ENCODE measurements at places on chromosomes 2 and 18.

GRCh38 chr2:239316562-239317465 is 84.0 kb downstream of the HDAC4 start:
- DNase-seq = peak; percentile 70

DNA sequence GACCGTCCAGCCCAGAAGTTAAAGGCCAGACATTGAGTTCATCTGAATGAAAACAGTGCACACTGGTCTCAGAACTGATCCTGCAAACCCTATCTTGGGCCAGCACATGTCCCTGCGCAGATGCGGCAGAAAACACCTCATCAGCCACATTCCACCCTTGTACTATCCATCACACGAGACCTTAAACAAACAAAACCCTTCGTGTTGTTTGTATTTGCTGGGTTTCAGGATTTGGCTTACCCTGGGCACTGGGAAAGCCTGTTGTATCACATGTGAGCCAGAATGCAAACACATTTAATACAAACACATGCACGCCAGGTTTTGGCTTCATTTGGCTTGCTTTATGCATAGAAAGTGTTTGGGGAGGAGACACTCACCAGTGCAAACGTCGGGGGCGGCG is 12.5 kb downstream of the WIPF1 start:
- no peak for DNase-seq

DNA sequence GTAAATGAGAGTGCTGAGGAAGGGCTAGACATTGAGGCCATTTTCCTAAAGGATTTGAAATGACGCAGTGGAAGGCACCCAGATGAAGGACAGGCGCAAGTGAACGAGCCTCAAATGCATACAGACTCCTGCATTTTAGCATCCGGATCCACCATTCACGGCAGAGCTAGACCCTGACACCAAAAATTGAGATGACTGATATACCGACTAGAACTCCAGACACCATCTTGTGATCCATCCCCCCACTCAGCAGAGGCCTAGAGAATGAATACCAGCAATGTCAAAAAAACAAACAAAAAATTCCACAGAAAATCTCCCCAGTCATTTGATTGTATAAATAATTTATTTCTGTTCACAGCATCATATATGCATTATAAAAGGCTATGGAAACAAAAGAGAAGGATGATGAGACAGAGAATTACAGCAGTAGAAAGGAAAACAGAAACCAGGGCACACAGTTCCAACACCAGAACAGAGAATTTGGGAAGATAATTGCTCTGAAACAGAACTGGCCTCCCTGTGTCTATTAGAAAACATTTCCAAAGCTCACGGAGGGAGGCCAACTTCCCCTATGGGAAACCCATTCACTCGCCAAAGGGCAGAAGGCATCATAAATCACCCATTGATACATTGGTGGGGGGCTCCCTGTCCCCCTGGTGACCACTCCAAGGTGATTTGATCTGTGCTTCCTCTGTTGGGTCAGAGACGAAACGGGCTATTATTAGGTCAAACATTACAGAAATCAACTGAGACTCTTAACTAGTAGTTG is 4.0 kb downstream of the ARL4C start:
- DNase-seq = no peak

DNA sequence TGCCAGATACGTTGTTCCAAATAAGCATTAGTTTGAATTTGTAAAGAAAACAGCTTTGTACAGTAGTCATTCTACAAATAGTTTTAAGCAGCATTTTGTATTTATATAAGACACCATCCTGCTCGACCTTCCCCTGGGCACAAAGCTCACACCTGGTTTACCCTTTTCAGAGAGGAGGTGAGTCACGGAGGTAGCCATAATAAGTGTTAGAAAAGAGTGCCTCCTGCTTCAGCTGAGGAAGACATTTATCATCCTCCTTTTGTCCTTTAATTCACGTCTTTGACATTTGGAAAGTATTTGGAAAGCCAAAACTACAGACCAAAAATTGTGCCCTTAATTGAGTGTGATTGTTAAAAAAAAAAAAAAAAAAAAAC is 6.8 kb downstream of the RAB12 start:
- peak; percentile 45 for DNase-seq

GRCh38 chr2:96207073-96207773 is 1.4 kb downstream of the STARD7 start:
- DNase-seq = no peak

DNA sequence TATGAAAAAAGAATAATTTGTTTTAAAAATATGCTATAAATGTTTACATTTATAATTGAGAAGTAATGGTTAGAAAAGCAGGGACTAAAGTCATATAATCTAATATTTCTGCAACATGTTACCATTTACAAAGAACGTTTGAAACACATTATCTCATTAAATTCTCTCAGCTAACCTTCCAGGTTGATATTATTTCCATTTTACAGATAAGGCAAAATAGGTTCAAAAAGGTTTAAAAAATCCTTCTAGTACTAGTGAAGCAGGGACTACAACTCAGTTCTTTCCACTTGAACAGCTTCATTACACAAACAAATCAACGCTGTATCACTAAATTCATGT is 875 bp downstream of the FASTKD1 start:
- DNase-seq = peak; percentile 12

GRCh38 chr18:33467531-33467930 is 27.0 kb upstream of the CCDC178 start:
- peak; percentile 65 for DNase-seq

- peak; percentile 47 for DNase-seq
Measured at GRCh38 chr2:61538920-61539520, 864 bp upstream of the XPO1 start.

DNA sequence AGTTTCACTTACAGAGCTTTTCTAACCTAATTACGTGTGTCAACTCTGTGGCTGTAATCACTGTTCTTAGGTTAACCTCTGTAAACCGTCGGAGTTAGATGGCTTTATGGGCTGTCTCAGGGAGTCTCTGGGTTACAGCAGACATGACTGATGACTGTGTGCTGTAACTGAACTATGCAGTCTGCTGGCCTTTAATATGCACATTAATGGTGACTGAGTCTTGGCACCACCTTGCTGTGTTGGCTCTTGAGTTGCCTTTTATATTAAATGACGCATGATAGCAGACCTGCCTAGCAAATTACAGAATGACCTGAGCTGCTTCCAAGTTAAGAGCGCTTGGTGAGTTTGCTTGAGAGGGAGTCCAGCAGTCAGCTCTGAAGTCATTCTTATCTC is 90.1 kb downstream of the ACKR3 start:
- peak; percentile 60 for DNase-seq

DNA sequence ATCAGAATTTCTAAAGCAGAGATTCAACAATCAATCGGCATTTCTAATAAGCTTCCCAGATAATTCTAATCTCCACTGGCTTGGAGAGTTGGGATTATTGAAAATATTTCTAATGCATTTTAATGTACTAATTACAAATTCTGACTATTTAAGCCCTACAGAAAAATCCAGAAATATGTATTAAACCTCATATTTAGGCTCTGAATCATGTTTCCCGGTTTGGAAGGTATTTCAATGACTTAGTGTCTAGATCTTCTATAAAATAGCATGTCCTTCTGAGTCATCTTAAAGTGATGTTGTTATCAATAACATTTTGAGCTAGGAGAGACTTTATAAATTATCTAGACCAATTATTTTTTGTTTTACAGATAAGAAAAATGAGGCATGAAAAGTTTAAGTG is 258.8 kb upstream of the NRXN1 start:
- peak; percentile 75 for DNase-seq

DNA sequence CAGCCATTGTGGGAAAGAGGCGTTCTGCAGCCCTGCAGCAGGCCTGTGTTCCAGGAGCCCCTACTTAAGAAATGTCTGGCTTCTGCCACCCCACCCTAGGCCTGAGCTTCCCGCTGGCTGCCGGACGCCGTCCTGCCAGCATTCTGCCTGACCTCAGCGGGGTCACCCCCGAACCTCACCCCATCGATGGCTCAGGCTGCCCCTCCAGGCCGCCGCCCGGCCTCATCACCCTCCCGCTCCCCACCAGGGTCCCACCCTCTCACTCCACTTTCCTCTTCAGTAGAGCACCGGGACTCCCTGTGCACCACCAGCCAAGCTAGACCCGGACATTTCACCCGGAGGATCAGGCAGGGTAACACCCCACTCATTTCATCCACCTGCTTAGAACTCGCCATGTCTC is 73.6 kb upstream of the SALL3 start:
- DNase-seq = no peak

- no peak for DNase-seq
Measured at GRCh38 chr2:9018109-9018508, 14.6 kb upstream of the MBOAT2 start.

GRCh38 chr2:88765154-88765888 is 73.8 kb downstream of the RPIA start:
- DNase-seq = peak; percentile 6

DNA sequence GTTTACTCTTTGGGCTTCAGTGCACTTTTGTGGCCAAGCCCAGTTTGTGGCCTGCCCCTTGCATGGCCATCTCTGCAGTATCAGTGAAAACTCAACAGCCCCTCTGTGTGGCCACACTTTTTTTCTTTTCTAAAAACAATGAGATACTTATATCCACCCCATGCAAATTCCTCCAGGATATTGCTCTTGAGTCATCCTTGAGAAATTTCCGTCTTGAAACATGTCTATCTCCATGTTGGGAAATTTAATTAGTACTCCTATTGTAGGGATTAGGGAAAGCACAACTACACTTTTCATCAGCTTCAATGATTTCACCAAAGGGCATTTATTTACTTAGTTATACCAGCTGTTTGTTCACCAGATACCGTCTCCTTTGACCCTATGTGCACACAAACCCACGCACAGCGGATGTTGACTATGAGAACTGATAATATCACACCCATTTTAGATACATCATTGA is 993.1 kb downstream of the TSN start:
- peak; percentile 62 for DNase-seq

DNA sequence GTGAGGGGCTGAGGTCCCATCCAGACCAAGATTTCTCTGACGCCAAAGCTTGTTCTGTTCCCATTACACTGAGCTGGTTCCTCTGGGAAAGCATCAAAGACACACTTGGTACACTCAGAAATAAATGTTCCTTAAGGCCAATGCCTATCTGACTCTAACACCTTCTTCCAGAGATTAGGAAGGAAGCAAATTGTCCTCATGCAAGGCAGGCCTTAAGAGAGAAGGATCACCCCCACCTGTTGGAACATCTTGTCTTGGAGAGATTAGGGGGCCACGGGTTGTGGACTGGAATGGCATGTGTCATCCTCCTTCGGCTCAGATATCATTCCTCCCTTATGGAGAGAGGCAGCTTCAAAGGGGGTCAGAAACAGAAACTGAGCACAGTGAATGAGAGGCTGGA is 100.2 kb downstream of the ANKRD44 start:
- DNase-seq = no peak

DNA sequence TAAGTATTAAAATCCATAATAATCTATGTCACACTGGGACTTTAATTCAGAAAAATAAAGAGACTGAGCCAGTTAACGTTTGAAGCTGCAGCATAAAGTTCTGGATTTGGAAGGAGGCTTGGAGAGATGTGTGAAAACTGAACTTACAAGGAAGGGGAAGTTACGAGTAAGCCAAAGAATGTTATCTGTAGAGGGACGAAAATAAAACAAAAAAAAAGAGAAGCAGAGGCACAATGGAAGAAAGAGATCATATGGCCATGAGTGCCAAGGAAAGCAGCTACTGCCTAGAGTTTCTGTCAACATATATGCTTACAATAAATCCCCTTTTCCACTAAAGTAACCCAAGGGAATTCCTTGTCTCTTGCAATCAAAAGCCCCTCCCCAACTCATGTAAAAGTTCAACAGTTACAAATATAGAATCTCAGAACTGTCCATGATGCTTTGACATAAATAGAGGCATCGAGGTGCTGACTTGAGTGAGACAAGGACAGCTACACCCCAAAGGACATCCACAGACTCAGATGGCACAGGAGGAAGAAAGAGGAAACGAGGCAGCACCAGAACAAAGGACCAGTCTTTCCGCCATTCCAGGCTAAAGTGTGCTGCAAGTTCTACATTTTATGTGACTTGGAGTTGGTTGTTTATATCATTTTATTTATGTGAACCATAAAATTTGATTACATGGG is 16.1 kb upstream of the ARL5A start:
- no peak for DNase-seq

- no peak for DNase-seq
Measured at GRCh38 chr2:218819093-218819492, 12.5 kb downstream of the PRKAG3 start.

DNA sequence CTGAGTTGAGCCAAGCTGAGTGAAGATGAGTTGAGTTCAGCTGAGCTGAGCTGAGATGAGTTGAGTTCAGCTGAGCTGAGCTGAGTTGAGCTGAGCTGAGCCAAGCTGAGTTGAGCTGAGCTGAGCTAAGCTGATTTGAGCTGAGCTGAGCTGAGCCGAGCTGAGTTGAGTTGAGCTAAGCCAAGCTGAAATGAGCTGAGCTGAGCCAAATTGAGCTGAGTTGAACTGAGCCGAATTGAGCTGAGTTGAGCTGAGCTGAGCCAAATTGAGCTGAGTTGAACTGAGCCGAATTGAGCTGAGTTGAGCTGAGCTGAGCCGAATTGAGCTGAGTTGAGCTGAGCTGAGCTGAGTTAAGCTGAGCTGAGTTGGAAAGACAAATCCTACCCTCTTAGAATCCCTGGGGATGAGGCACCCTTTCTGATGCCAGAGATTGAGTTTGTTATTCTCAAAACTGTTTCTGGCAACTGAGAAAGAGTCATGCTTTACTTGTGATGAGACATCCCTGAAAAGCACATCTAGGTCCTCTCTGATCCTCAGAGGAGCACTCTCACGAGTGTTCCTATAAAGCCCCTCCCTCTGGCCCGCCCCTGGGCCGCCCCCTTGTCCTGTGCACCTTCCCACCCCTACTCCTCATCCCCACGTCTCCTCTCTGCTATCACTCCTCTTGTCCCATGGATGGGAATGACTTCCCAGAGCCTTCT is 116.5 kb downstream of the MCFD2 start:
- no peak for DNase-seq

- DNase-seq = no peak
Measured at GRCh38 chr2:83051538-83052170, 1407.4 kb downstream of the SUCLG1 start.

GRCh38 chr2:39683022-39683699 is 17.4 kb downstream of the TMEM178A start:
- no peak for DNase-seq

GRCh38 chr2:10345813-10346212 is 43.1 kb downstream of the HPCAL1 start:
- no peak for DNase-seq

- DNase-seq = no peak
Measured at GRCh38 chr18:7924616-7925015, 357.5 kb downstream of the PTPRM start.

DNA sequence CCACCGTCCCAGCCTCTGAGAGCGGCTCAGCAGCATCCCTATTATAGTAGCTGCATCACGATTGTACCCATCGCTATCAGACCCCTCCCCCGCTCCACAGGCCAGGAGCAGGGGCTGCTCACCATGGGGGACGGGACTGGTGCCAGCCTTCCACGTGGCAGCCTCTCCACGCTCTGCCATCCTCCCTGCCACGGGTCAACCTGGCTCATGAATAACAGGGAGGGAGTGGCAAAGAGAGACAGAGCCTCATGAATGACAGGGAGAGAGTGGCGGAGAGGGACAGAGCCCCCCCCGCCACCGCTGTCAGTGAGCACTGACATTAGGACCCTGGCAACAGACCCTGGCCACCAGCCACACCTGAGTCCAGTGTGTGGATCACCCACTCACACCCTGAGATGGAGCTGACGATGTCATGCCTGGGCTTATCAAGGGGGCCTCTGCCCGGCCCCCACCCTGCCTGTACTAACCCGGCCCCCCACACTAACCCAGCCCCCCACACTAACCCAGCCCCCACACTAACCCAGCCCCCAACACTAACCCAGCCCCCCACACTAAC is 16.9 kb downstream of the CROCC2 start:
- peak; percentile 12 for DNase-seq

- DNase-seq = no peak
Measured at GRCh38 chr2:20187331-20187730, 37.6 kb downstream of the SDC1 start.

GRCh38 chr2:241808051-241808720 is 807 bp upstream of the NEU4 start:
- DNase-seq = no peak
